ENCODE measurements at places on chromosomes 3 and 15.
A peak's percentile ranks its signal among the peaks of the same experiment; 100 is the strongest.

GRCh38 chr3:108159865-108160264, 62.4 kb downstream of the IFT57 start:
- no peak for DNase-seq

- no peak for DNase-seq
Observed at GRCh38 chr3:29091599-29092189, 189.2 kb upstream of the RBMS3 start.

- DNase-seq, result no peak
Observed at GRCh38 chr3:149179220-149179619, 42.4 kb downstream of the CP start.

- no peak for DNase-seq
Observed at GRCh38 chr3:76500746-76501275, 539.1 kb upstream of the ROBO2 start.

DNA sequence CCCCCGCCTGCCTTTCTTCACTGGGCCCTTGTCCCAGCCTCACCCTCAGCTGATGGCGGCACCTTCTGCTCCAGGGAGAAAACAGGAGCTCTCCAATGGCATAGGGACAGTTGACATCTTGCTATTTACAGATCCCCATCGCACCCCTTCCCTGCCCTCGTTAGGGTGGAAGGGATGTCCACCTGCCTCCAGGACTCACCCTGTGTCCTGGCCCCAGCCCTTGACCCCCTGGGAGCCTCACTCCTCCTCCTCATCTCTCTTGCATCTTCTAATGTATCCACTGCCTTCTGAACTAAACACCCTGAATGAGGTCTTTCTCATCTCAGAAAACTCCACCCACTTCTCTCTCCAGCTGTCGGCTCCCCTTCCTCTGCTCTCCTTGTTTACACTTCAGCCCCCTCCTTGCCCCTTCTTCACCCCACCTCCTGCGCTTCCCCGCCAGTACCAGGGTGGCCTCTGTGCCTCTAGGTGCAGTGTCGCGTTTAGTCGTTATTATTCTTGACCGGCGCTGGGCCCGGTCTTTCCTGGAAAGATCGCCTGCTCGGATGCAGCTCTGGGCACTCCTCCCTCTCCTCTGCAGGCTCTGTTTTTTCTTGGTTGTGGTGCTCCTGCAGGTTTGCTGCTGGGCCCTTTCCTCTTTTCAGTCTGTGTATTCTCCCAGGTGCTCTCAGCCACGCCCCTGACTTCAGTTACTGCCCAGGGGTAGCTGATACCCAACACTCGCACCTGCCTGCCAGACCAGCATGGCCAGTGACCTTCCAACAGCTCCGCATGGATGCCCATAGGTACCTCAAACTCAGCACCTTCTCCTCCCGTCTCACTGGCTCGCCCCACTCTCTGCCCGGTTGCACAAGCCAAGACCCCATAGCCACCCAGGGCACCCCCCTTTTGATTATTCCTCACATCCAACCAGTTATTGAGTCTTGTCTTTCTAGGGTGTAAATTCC, 42.9 kb downstream of the PML start:
- no peak for DNase-seq

GRCh38 chr3:141875893-141876380, 506 bp upstream of the ATP1B3 start:
- DNase-seq, result peak; percentile 51

GRCh38 chr3:143276592-143276991, 157.0 kb downstream of the CHST2 start:
- no peak for DNase-seq

- DNase-seq, result no peak
Observed at GRCh38 chr3:16203031-16203430, 28.6 kb downstream of the GALNT15 start.

- no peak for DNase-seq
Observed at GRCh38 chr3:39261726-39262125, 18.1 kb downstream of the CX3CR1 start.

DNA sequence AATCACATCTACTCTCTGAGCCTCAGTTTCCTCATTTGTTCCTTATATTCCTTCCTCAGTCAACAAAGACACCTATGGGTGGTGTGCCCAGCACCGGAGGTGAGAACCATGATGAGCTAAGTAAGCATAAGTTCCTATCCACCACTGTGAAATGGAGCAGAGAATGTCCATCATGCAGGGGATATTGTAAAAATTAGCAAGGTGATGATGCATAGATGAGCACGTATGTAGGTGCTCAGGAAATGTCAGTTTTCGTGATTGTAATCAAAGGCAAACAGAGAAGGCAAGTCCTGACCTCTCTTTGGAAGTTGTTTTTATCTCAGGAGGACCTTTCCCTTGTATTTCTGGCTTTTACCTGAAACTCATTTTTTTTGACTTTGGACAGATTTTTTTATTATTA, 165.4 kb downstream of the GHSR start:
- no peak for DNase-seq

- DNase-seq, result no peak
Observed at GRCh38 chr3:16516695-16517481, 3.4 kb upstream of the RFTN1 start.

GRCh38 chr3:150798122-150798618, 35.2 kb upstream of the SIAH2 start:
- no peak for DNase-seq

GRCh38 chr3:174869448-174869847, 10.3 kb downstream of the NAALADL2 start:
- DNase-seq, result no peak

DNA sequence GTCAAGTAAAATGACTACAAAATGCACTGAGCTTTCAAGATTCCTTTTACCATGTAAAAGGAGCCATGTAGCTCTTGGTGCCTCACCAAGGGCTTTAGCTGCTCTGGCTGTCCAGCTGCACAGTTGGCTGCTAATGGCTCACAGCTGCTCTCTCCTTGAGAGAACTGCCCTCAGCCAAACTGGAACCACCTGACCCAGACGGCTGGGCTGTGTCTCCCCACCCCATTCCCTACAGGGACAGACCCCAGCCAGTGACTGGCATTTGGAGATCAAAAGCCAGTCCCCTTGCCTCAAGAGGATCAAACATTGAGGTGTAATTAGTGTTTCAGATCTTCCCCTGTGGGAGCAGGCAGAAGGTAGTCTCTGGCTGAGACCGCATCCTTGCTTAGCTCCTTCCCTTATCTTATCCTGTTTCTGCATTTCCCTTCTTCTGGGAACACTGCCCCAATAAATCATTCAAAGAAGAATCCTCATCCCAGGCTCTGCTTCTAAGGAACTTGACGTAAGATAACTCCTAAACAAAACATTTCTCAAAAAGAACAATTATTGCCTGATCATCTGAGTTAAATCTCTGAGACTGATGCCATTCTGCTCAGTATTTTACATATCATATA, 28.6 kb upstream of the UBE2E2 start:
- no peak for DNase-seq

DNA sequence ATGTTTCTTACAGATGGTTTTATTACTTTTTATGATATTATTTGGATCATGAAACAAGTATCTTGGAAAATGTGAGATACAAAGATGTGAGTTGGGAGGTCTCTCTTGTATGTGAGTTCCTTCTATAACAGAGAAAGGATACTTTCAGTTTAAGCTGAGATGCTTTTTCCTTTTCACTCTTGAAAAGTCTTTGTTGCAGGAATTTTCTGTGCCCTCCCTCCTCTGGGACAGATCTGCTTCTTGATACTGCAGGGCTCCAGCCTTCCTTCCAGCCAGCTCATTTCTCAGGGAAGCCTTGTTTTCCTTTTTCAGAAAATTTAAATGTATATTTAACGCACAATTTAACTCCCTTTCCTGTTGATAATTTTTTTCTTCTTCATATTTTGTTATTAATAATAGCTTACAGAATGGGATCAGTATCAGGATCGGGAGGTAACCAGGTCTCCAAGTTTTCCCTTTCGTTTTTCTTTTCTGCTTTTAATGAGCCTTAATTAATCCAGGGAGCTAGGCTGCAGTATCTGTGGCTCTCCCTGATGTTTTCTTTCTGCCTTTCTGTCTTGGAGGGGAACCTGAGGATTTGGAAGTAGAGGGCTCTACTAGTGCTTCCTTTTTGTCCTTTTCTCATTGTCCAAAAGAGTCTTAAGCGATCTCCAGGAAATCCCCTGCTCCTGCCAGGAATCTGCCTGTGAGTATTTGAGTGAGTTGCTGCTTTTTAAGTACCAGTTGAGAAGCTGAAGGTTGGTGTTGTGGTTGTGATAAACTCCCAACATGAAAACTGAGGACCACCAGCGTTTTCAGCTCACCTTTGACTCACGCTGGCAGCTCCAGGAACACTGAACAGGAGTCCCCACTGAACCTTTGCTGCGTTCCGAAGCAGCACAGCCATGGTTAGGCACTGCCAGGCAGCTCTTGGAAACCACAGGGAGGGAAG, 105.7 kb downstream of the IGF1R start:
- DNase-seq, result no peak

DNA sequence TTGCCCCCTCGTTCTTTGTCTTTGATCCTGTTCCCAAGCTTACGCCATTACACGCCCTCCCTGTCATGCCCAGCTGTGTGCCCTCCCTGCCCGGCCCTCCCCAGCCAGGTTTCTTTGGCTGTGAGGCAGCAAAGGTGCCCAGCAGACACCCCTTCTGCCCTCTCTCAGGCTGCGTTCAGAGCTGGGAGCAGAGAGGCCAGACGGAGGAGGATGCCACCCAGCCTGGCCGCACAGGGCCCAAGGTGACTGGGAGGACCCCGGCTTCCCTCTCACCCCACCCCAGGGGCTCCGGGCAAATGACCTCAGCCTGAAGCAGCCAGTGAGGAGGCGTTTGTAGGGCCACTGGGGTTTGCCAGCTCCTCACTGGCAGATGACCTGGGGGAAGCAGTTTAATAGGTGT, 30.8 kb upstream of the LACTB start:
- DNase-seq, result no peak

GRCh38 chr3:46470831-46471230, 6.1 kb upstream of the LTF start:
- DNase-seq, result no peak

DNA sequence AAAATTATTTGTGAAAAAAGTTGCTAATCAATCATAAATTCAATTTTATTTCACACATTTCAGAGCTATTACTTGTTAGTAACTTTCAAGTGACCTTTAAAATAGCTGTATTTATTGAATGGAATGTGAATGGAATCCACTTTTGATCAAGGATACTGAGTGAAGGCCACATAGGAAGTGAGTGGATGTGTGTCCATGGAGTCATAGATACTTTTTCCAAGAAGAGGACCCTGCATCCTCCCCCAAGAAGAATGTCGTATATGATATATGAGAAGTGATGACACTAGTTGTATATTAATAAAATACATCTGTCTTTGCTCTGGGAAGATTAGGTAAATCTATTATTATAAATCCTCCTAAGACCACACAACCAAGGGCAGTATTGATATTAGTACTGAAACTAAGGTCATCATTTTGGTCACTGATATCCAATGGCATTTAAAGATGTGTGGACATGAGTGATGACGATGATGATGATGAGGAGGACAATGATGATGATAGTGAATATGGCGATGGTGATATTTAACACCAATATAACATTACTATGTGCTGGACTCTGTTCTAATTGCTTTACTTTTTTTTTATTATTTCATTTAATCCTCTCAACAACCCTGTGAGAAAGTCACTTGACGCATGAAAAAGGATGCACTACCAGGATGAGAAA, 493.0 kb upstream of the NR2F2 start:
- DNase-seq, result no peak

All from stimulated activated CD8-positive, alpha-beta memory T cell treated with anti-CD3 and anti-CD28 coated beads, Interleukin-4, amount 100 ng/mL, for 1 hour (primary cell).